ENCODE measurements at places on chromosomes 5 and 9.

DNA sequence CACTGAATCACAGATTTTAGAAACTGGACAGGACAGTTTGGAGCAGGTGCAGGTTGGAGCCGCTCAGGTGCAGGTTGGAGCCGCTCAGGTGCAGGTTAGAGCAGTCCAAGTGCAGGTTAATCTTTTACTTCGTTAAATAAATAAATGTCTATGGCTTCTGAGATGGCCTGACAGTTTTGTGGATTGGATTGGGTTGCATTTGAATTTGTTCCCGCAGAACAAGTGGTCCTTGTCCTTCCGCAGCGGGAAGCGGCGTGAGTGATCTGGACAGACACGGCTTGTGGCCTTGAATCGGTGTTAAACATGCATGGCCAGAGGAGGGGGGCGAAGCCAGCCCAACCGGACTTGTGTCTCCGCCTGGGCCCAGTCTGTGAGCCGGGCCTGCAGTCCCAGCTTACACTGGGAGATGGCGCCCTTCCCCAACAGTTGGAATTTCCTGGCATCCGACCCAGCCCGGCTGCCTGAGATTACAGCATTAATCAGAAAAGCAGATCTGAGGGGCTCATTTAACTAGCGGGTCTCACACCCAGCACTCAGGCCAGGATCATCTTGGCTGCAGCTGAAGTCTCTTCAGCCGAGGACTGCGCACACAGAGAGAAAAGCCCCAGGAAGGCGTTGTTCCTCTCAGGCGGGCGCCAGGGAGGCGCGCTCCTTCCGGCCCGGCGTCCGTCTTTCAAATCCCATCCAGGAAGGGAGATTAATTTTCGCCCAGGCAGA, 1.5 kb upstream of the OLFM1 start:
- peak; percentile 40 for DNase-seq

GRCh38 chr9:92245005-92245797, 48.3 kb downstream of the IARS1 start:
- no peak for DNase-seq

DNA sequence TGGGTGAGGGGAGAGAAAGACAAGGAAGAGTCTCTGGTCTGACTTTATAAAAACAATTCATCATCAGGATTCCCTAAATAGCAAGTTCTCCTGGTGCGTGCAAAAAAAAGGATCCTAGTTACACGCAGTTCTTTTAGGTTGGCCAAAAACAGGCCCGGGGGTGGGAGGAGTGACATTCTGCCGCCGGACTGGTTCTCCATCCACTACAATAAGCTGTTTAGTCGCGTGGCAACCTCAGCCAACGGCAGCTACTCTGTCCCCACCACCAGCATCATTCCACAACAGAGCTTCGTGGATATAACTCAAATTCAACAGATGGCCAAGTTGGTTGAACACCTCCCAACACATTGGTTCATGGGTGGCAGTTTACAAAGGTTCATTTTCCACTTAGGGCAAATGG, 2.9 kb upstream of the FAM163B start:
- no peak for DNase-seq

GRCh38 chr5:155024015-155024414, 10.5 kb downstream of the KIF4B start:
- no peak for DNase-seq

- DNase-seq: no peak
These were observed 3.9 kb downstream of the KYAT1 start for GRCh38 chr9:128877852-128878251.

DNA sequence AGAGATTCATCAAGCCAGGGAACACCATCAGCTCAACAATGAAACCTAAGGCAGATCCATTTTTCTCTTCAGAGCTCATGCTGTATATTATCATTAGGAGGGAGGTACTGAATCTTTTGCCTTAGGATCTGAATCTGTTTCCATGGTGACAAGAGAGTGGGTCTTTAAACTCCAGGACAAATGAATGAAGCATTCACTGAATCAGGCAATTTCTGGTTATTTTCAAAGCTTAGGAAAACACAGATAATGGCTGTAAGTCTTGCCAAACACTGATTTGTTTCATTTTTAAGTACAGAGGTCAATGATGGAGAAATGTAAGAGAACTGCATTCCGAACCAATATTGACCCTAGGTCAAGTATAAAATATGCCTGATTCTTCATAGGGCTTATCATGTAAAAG, 84.9 kb downstream of the GNA14 start:
- DNase-seq: no peak

Measured in activated CD4-positive, alpha-beta T cell treated with anti-CD3 and anti-CD28 coated beads for 24 hours (primary cell).